Muscle of back (tissue), 13 donors: ENCODE measurements at places on chromosomes 3 and 15.

DNA sequence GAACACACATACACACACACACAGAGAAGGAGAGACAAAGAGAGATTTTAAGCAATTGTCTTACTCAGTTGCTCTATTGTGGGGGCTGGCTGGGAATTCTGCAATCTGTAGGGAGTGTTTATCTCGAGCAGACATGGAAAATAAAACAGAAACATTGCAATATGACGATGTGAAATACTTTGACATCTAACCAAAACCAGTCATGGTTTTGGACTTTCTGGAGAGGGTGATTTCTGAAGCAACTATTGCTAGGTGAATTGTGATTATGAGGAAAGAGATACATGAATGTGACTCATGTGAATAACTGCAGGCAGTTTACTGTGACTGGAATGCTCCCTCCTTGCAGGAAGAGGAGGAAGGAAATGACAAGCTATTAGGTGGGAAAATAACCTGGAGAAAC, 12.3 kb upstream of the PHLDB2 start:
- DNase-seq, result peak; percentile 59

GRCh38 chr3:118402971-118403370, 631.7 kb downstream of the IGSF11 start:
- no peak for DNase-seq

DNA sequence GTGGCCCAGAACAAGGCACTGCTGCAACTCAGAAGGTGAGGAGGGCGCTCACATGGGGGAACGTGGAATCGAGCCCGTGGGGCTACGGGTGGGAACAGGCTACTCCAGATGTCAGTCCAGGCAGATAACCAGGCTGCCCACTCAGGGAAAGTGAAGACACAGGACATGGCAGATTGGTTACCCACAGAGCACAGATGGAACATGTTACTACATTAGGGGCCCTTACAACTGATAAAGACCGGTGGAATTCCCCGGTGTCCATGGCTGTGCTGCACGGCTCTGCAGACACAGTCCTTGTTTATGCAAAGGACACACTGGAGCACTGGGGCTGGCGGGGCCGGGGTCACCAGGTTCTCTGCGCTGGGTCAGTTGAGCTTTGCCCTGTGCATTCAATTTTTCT, 36.9 kb downstream of the PCSK6 start:
- DNase-seq, result no peak

- DNase-seq, result peak; percentile 2
These were observed 403.0 kb upstream of the ONECUT1 start for GRCh38 chr15:53193149-53193548.

GRCh38 chr3:143810166-143810952, 37.9 kb downstream of the SLC9A9 start:
- DNase-seq, result no peak

DNA sequence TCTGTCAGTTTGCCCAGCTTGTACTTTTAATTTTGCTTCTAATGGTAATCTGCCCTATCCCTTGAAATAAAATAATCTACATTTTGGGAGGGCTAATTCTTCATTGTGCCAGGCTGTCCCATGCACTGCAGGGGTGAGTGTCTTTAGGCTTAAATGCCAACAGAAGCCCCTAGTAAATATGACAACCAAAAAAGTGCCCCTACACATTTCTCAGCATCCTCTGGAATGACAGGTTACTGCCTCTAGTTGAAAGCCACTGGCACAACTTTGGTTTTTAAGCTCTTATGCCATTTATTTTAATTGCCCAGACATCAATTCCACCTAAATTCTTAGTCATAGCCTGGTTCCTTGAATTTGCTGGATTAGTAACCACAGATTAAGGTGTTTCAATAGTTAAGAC, 3.4 kb downstream of the EPM2AIP1 start:
- DNase-seq, result no peak

DNA sequence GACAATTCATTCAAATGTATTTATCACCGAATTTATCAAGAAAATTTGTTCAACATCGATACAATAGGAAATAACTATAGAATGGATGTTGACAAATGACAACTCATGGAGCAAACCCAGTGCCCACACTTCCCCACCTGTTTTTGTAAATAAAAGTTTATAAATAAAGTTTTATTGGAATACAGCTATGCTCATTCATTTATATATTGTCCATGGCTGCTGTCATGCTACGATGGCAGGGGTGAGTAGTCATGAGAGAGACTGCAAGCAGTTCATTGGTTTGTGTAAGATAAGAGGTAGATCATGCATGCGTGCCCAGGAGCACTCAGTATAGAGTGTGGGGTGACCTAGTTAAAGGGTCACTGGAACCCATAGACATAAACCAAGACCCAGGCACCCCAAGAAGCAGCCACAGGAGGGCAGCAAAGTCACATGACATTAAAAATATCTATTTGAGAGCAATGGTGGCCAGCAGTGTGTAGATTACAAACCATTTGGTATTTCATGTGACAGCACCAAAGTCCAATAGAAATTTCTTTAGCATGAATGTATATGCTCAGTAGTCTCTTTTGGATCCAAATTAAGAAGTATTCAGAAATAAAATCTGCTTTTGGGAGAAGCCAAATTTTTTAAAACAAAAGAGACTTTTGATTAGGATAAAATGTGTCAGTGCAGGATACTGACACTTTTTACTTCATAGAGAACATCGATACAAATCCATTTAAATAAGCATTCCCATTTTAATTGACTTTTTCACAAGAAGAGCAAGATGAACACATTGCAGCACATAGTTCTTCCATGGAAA, 794.8 kb downstream of the MCTP2 start:
- no peak for DNase-seq

- DNase-seq, result no peak
These were observed 737.6 kb downstream of the NTRK3 start for GRCh38 chr15:87518957-87519356.

DNA sequence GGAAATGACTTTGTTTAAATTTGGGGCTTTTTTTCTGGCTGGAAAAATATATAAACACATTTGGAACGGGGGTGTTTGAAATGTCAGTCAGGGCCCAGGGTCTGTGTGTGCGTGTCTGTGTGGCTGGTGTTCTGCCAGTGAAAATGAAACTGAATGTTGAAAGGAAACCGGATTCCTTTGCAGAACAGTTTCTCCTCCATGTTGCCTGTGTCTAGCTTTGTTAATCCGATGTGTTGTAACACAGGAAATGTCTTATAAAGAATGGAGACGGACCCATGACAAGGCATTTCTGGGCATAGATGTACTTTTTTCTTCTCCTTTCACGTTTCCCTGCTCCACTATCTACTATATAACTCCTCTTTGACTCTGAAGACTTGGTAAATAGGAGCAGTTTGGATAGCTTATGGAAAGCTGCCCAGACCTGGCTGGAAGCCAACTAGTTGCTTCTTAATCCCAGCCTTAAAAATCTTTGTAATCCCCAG, 2.8 kb downstream of the SQOR start:
- peak; percentile 65 for DNase-seq

GRCh38 chr15:79051029-79051428, 39.6 kb downstream of the RASGRF1 start:
- no peak for DNase-seq

DNA sequence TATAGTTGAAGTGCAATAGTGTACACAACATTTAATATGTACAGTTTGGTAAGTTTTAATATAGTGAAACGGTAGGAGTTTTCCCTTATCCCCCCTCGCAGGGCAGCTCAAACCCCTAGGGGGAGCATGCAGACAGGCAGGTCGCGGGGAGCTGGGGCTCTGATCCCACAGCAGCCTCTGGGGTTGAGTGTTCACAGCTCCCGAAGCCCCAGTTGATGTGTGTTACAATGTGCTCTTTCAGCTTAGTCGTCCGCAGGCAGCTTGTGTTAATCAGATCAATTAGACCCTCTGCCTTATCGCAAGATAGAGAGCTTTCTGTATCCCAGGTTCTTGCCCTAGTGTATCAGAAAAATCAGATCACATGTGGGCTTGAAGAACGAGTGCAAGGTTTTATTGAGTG, 143.1 kb upstream of the CHRNA7 start:
- DNase-seq, result no peak

- peak; percentile 14 for DNase-seq
These were observed 88.9 kb downstream of the CLSTN2 start for GRCh38 chr3:140023616-140024530.

GRCh38 chr3:65342084-65342683, 654.4 kb upstream of the ADAMTS9 start:
- no peak for DNase-seq

DNA sequence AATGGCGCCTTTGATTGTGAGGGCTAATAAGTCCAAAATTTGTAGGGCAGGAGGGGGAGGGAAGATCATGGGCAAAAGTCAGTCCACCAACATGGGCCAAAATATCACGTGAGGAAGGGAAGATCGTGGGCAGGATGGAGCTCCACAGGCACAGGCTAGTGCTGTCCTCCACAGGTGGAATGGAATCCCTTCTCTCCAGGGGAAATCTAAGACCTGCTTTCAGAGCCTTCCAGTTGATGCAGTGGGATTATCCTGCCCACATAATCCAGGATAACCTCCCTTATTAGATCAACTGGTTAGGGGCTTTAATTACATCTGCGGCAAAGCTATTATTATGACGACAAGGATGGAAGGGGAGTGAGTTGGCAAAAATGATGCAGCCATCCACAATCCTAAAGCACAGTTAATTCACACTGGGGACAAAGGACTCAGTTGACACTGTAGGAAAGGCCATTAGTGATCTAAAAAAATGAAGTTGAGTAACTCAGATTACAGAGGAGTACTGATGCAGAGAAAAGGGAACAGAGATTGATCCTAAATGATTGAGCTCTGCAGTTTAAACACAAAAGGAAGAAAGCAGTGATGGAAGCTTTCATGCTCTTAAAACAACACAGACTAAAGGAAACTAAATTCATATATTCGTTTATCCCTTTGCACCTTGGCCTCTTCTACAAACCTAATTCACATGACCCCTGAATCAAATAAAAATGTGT, 159.8 kb downstream of the AKAP13 start:
- no peak for DNase-seq

- DNase-seq, result no peak
These were observed 184.0 kb downstream of the MAGI1 start for GRCh38 chr3:65854606-65855304.

DNA sequence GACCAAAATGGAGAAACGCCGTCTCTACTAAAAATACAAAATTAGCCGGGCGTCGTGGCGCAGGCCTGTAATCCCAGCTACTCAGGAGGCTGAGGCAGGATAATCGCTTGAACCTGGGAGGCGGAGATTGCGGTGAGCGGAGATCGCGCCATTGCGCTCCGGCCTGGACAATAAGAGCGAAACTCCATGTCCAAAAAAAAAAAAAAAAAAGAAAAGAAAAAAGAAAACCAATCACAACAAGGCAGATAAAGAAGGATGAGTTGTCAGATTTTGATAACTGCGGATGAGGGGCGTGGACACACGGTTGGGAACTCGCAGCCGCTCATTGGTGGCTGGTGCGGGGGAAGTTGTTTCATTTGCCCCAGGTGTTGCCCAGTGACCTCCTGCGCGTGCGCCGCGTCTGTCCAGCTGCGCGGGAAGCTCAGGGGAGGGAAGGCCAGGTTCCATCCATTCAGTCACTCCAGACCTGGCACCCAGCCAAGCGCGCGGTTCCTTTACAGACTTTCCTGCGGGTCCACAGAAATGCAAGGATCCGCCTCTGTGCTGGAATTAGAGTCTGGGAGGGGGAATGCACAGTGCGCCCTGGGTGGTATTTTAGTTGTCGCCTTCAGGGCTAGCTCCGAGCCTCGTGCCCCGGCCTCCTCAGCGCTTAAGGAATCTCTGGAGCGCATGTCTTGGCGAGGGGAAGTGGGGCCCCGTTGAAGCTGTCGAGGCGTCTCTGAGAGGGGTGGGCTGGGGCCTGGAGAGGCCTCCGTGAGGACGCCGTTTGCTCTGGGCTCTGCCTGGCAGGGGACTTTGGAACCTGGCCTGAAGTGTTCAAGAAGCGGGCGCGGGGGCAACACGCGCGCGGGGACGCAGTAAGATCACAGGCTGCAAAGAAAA, 708 bp upstream of the GCHFR start:
- DNase-seq, result peak; percentile 91

GRCh38 chr3:61600195-61600594, 38.8 kb downstream of the PTPRG start:
- DNase-seq, result no peak

GRCh38 chr15:41494922-41495735, 1.5 kb downstream of the ITPKA start:
- DNase-seq, result no peak

DNA sequence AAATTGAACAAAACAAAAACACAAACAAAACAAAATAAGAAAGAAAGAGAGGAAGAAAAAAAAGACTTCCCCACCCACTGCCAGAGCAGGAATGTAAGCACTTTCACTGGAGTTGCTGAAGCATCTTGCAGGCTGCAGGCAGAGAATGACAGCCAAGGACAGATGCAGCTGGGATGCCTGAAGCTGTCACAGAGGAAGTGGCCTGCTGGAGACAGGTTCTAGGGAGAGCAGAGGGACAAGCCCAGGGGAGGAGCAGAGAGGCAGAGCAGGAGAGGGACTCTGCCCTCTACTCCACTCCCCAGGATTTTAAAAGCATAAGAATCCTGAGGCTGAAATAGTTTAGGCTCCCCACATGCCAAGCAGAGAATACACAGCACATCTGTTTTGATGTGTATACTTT, 326.2 kb downstream of the TUSC7 start:
- peak; percentile 48 for DNase-seq

- DNase-seq, result no peak
These were observed 51.4 kb downstream of the FLNB start for GRCh38 chr3:58059349-58060321.

GRCh38 chr3:99633887-99634558, 4.4 kb upstream of the COL8A1 start:
- no peak for DNase-seq

DNA sequence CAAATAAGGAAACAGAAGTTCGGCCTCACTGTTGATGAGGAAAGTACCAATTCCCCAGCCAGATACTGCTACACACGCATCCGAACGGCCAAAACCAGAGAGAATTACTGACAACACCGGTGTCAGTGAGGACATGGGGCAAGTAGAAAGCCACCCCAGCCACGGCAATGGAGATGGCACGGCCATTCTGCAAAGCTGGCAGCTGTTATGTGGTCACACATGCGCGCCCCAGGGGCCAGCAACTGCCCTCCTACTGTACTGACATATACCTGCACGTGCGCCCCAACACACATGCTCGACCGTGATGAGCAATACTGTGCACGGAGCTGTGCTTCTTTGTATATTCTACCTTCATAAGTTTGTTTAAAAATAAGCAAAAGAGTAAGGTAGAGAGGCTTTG, 217.4 kb downstream of the ADAMTS17 start:
- DNase-seq, result no peak

GRCh38 chr3:67083277-67083676, 85.2 kb downstream of the KBTBD8 start:
- no peak for DNase-seq

DNA sequence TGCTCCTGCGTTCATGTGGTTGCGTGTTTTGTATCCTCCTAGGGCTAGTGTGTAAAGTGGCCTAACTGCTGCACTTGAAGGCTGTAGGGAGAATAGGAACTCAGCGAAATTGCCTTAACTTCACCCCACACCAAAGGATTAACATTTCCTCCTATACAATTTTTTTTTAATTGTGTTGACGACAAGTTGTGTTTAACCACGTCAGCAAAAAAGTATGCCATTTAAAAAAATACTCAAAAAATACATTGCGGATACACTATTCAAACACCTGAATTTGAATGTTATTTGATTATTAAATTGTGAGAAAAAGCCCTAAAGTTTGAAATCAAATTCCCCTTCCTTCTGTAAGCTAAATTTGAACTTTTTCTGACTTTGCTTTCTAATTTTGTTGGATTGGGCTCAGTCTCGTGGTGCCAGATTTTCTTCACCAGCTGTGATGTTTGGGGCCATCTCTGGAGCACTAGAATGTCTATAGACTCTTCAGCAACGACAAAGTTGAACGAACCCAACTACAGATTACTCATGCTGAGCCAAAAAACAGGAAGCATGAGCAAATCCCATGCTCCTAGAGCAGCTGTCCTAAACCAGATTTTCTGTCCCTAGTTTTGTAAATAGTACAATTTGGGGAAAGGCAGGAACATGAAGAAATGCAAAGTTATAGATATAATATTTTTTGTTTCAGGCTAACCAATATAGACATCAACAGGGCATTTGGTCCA, 8.1 kb upstream of the SLC9A9 start:
- no peak for DNase-seq
